D341Med (cell line): ENCODE measurements at places on chromosomes 12 and 14.

DNA sequence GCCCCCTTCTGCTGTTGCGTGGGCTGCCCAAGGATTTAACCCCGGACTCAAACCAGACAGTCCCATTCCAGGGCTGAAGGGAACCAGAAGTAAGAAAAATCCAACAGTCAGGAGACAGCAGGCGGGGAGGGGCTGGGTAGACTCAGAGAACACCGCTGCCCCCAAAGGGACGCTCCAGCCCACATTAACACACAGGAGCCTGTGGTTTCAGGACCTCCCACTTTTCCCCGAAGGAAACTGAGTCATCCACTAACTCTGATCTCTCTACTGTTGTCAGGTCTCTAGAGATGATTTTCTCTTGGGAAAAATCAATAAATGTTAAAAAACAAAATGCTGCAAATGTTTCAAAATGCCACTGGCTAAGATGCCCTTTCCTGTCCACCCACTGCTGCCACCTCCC lies 41.6 kb downstream of the FBXO21 start:
- no peak for DNase-seq

DNA sequence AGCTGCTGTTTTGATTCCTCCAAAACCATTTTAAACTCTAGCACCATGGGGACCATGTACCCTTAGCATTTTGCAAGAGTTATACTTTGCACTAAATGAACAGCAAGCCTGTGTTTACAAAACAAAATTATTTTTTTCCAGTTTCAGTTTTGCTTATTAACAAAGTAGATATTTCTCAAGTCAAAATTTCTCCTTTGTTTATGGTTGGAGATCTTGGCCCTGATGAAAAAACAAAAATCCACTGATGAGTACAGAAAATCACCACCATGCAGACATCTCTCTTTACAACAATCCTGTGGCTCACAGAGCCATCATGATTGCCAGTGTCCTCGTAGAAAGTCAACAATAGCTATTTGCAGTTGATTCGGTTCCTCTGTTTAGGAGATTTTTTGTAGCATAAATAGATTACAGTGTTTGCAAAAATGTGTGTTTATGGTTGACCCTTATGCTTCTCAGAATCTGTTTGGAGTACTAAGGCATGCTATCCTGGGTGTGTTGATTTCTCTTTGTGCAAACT lies 201.1 kb upstream of the NUDT4 start:
- DNase-seq, result no peak

DNA sequence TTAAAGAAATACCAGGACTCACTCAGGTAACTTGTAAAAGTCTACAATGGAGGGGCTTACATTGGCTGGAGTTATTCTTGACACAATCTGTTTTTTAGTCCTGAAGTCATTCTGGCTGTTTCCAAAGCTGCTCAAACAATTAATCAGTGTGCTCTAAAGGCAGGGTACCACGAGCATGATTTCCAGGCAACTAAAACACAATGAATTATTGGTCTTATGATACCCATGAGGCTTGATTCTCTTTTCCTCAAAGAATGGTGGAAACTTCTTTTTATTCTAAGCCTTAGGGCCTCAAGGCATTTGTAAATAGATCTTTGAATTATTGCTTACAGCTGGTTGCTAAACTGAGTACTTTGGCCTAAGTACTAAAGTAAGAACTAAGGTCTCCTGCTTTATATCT lies 199.8 kb upstream of the PDZRN4 start:
- DNase-seq, result no peak

DNA sequence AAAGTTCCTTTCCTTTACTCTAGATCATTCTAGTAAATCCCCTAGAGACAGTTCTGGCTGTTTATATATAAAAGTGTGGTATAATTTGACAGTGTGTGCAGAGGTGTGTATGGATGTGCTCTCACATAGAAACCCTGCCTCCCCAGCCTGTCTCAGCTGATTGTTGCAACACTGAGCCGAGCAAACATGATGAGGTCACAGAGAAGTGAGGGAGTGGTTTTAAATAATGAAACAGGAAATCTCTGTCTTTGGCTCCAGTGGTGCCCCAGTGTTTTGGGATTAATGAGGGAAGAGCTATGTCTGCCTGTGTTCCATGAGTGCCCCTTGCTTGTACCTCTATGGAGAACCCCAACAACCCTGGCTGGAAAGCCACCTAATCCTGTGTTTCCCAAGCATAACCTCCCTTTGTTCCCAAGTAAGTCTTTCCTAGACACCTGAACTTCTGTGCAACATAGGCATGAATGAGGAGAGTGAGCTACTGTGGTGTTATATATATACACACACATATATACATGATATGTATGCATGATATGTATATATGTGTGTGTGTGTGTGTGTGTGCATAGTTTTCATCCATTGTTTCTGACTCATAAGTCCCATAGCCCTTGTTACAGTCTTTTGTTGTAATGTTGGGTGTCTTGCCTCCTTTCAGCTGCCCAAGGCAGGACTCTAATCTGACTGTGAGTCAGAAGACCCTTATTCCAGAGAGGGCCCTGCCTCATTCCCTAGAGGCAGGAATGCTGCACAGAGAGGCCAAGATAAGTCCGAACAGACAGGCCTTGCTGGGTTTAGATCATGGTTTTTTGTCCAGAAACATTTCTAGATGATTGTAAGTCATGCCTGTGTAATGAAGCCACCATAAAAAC lies 18.0 kb downstream of the TRAF3 start:
- DNase-seq, result peak; percentile 43

GRCh38 chr14:55399183-55399582 lies 12.4 kb downstream of the ATG14 start:
- no peak for DNase-seq
